ENCODE measurements at places on chromosomes 1 and 21. TPM values are rescaled to one million over a fixed set of nuclear protein-coding genes. Genes with fewer than 3 reads are reported as not detected.

The GJB5 gene
- 18.0 TPM for total RNA-seq

The OPRD1 gene
- 0.20 TPM for total RNA-seq

The ZRANB2 gene
- 102 TPM for total RNA-seq

The CD244 gene
- 0.49 TPM for total RNA-seq

The TRNP1 gene
- 4.0 TPM for total RNA-seq

The PTGER3 gene
- 18.2 TPM for total RNA-seq

- DNase-seq: no peak
Observed at GRCh38 chr1:33001282-33001681, 35.4 kb downstream of the AK2 start.

DNA sequence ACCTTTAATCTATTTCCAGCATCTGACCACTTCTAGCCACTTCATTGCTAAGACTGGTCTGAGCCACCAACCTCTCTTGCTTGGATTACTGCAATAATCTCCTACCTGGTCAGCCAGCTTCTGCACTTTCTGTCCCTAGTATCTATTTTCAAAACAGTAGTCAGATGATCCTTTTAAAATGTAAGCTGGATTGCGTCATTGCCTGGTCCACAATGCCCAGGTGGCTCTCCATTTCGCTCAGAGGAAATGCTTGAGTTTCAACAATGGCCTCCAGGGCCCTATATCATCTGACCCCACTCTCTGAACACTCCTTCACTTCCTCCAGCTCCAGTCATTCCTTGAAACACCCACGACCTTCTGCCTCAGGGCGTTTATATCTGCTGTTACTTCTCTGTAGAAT, 2.3 kb downstream of the FYB2 start:
- no peak for DNase-seq

DNA sequence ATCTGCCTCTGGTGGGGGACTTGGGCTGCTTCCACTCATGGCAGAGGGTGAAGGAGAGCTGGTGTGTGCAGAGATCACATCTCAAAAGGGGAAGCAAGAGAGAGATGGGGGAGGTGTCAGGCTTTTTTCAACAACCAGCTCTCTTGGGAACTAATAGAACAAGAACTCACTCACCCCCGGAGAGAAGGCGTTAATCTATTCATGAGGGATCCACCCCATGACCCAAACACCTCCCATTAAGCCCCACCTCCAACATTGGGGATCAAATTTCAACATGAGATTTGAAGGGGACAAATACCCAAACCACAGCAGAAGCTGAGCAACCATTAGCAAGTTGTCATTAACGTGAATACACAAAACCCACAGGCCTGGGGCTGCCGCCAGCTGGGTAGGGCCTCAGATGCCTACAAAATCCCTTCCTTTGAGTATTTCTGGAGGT, 12.0 kb upstream of the VWA5B1 start:
- DNase-seq: no peak

DNA sequence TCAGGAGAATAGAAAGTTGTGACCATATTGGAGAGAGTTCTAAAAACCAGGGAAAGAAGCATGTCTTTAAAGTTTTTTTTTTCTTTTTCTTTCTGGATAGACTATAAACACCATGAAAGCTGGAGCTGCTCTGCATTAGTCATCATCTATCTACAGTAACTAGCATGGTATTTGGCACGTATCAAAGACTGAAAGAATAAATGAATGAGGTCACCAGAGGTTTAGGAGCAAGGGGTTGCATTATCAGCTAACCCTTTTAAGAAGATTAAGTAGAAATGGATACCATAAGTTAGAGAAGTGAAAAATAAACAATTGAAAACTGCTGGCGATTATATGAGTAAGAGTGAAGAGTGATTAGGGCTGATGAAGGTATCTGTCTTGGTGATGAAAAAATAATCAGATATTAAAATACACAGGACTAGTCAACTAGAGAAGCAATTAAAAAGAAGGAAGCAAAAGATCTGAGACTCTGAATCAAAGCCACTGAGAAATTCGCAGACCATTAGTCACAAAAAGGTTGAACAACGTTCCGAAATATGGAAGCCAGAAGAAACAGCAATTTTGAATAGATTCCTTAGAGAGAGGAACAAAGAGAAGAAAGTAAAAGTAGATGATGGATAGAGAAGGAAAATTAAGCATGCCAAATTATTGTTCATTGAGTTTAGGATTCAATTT, 536.4 kb downstream of the DPYD start:
- DNase-seq: no peak

DNA sequence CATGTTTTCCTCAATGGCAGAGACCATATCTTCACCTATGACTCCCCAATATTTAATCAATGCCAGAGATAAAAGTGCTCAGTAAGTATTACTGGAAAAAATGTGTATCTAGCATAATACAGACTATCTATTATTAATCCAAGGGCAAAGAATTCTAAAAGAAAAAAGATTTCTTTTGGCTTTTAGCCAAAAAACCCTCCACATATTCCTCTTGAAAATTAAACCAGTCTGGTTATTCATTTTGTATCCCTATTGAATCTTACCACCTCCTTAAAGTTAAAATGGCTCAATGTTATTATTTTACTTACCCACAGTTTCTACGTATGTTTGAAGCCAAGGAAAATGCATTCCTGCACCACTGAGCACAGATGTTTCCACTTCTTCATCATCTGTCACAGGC, 1.6 kb downstream of the TAF1A start:
- DNase-seq: no peak

- DNase-seq: no peak
Observed at GRCh38 chr1:234777856-234778220, 167.9 kb upstream of the IRF2BP2 start.

All from skin of body (tissue), 3 donors.